ENCODE measurements at places on chromosomes 2 and 18.

GRCh38 chr18:57084331-57085271, 62.3 kb upstream of the BOD1L2 start:
- no peak for DNase-seq

GRCh38 chr18:74139888-74140287, 7.7 kb downstream of the FBXO15 start:
- no peak for DNase-seq

- no peak for DNase-seq
These were observed 29.4 kb upstream of the ANKRD62 start for GRCh38 chr18:12064086-12064763.

DNA sequence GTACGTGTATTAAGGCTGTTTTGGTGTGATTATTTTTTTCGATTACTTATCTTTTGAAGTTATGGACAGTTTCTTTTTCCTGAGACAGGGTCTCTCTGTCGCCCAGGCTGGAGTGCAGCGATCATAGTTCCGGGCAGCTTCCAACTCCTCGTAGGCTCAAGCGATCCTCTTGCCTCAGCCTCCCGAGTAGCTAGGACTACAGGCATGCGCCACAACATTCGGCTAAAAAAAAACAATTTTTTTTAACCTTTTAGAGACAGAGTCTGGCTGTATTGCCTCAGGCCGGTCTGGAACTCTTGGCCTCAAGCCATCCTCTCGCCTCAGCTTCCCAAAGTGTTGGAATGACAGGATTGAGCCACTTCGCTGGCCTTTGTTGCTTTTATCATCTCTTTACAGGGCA, 945 bp downstream of the HAT1 start:
- no peak for DNase-seq

- DNase-seq: no peak
These were observed 6.5 kb upstream of the ACOXL start for GRCh38 chr2:110725859-110726258.

GRCh38 chr2:160222546-160223283, 22.6 kb upstream of the ITGB6 start:
- no peak for DNase-seq
